ENCODE measurements at places on chromosomes 3 and 15. TPM values are rescaled to one million over a fixed set of nuclear protein-coding genes. Genes with fewer than 3 reads are reported as not detected.

The TMED3 gene
- 15.3 TPM for total RNA-seq

The USP3 gene
- total RNA-seq = 63.8 TPM

- DNase-seq = no peak
These were observed 85.1 kb downstream of the PDCD6IP start for GRCh38 chr3:33883538-33883950.

DNA sequence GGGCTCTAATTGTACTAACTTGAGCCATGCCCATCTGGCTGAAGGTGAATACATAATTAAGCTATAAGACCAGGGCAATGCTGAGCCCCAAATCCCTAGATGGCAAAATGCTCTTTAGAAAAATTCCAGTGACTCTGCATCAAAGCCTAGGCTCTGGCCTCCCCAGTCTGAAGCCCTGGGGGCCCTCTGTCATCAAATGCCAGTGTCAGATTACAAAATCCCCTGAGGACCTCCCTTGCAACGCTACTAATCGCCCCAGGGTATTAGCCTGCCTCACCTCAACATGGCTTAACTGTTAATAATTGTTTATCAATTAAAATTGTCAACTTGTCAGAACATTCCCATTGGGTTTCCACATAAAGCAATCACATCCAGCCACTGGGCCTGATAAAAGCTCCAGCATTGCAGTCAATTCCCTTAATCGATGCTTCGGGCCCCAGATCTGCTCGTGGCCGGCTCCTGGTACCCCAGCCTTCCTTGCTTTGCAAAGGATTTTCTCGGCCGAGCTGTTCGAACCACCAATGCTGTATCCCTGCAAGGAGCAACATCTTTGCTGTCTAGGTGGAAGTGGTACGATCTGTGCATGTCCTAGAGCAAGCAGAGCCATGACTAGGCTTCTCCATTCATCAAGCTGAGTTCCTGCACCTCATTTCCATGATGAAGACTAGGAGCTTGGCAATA is 151.7 kb downstream of the MEGF11 start:
- DNase-seq = no peak

DNA sequence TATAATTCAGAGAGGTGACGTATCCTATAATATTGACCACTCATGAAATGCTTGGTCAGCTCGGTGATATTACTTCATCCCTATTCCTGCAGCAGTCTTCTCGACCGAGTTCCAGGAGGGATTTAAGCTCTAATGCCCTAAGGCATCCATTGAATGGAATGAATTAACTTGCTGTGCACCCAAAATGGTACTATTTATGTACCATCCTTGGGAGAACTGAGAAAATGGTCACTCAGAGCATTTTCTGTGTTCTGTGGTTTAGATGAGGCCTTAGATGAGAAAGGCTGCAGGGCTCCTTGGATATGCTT is 638 bp downstream of the BLOC1S6 start:
- DNase-seq = no peak

DNA sequence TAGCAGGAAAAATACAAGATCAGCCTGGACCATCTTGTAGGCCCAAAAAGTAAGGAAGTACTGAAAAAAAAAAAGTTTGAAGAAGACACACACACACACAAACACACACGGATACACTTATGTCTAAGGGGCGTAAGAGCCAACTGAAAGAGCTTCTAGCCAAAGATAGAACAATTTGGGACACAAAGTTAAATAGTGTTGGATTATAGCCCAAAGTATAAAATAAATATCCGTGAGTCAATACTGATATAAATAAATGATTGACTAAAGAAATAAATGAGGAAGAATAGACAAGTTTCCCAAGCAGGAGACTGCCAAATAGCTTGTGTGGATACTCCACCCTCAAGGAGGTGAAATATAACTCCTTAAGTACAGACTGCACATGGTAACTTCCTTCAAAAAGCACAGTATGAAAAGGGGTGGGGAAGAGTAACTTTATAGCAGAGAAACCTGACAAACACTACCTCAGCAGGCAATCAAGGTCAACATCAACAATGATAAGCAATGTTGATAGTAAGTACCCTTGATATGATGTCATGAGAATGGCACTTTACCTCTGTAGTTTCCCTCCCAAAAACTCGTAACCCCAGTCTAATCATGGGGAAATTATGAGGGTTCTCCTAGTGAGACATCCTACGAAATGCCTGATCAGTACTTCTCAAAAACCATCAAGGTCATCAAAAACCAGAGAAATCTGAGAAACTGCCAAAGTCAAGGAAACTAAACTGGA is 187.3 kb upstream of the ATP11B start:
- no peak for DNase-seq

DNA sequence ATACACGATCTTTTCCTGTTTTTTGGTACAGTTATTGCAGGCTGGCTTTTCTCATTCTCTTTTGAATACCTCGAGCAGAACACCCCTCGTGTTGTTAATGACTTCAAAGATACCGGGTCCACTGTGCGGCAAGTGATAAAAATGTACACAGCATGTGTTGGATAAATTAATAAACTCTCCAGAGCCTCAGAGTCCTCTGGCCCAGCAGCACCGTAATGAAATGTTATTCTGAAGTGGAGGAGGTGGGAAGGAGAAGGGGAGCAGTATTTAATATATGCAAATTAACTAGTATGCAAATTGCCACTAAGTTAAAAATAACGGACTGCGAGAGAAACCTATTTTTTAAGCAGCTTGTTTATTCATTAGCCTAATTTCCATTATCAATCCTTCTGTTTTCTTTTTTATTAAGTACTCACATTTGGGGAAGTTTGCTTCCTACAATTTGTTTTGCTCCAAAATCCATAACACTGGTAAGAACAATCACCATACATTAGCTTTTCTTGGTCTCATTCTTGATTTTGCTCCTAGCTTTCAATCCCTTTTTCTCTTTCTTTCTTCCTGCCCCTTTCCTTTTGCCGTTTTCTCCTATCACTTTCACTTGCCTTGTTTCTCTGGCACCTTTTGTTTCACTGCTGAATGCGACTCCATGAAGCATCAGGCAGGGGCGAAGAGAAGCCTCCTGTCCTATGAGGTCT is 462.3 kb upstream of the PPP2R3A start:
- DNase-seq = no peak

DNA sequence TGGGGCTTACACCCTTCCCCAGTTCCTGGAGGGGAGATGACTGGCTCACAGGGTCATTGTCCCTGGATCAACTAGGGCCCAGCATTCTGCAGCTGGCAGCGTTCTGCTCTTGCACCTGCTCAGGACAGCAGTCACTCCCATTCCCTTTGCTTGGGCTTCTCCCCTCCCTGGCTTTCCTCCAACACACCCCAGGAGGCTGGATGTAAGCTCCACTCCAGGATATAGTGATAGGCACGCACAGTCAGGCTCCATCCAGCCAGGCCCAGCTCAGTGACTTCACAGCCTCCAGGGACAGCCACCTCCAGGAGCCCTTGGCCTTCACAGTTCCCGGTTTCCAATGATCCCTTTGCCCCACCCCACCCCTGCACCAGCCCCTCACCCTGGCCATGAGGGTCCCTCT is 1.9 kb downstream of the SPTBN5 start:
- DNase-seq = no peak

- no peak for DNase-seq
These were observed 64.0 kb upstream of the AKAP13 start for GRCh38 chr15:85316244-85316934.

GRCh38 chr3:69248436-69248835 is 126.0 kb upstream of the LMOD3 start:
- no peak for DNase-seq

- DNase-seq = no peak
These were observed 1442.2 kb upstream of the ALCAM start for GRCh38 chr3:103924544-103924943.

DNA sequence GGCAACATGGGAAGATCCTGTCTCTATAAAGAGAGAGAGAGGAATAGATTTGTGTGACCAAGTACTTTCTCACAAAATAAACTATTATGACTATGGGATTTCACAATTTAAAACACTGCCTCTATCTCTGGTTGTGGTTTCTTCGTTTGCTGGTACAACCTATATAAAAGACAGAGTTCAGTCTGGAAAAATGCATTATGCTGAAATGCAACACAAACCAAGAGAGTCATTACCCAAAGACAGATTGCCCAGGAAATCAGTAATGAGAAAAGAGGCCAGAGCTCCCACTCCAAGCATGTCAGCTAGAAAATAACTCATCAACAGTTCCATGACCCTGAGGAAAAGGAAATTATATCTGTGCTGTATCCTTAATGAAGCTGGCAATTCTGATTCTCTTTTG is 23.2 kb downstream of the GPR176 start:
- DNase-seq = no peak

- DNase-seq = no peak
These were observed 19.5 kb downstream of the XXYLT1 start for GRCh38 chr3:195251336-195252065.

DNA sequence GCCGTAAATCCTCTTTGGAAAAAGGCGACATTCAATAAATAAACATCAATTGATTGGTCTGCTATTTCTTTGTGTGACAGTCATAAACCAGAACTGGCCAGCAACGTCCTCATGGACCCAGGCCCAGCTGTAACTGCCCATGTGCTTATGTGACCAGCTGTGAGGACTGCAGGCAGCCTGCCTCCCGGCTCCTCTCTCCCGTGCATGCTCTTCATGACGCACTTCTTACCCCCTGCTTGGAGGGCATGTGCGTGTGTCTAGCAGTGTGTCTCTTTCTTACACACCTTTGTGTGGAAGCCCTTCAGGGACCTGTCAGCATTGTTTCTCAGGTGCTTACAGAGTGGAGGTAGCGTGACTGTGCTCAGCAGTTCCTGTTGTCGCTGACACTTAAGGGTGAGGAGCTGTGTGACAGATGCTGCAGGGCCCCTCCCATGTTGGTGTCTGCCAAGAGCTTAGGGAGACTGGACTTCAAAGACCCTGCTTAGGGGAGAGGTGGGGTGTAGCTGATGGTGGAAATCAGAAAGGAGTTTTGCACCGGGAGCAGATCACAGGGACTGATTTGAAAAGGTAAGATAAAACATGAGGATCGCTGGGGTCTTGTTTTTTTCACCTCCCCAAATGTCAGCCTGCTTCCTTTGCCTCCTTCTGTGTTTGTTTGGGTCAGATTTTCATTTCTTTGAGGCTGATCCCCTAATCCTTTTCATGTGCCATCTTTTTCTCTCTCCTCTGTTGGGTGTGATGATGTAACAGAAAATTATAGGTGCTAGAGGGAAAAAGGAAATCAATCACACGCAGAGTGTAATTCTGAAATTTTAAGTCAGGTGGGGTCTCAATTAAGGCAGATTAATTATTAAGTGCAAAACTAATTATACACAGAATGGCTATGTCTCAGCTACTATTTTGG is 2.1 kb downstream of the PODXL2 start:
- DNase-seq = no peak

- DNase-seq = no peak
These were observed 44.3 kb upstream of the ZNF385D start for GRCh38 chr3:21795152-21795837.

DNA sequence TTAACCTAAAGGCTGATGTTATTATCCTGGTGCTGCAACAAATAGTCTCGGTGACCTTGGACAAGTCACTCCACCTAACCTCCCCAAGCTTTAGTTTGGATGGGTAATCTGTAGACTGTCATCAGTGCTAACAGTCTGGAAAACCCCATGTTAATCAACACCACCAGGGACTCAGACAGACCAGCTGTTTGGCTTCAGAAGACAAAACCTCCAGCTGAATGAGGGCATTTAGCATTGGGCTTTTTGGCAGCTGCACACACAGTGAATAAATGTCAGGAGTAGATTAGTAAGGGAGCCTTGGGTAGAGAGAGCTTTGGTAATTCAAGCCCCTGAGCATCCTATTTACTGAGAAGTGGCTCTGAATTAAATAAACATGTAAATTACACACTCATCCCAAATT is 24.9 kb upstream of the C3orf80 start:
- no peak for DNase-seq

- DNase-seq = no peak
These were observed 98.3 kb upstream of the ZBTB20 start for GRCh38 chr3:115245438-115245837.
